Fibroblast of skin of left biceps (primary cell): ENCODE measurements at places on chromosomes 16 and 17.
A peak's percentile ranks its signal among the peaks of the same experiment; 100 is the strongest.

GRCh38 chr16:66198641-66199040 lies 167.8 kb upstream of the CDH5 start:
- no peak for DNase-seq

GRCh38 chr16:58615280-58615679 lies 14.3 kb downstream of the CNOT1 start:
- DNase-seq: no peak

GRCh38 chr17:75319904-75320691 lies 30.9 kb upstream of the SLC25A19 start:
- peak; percentile 40 for DNase-seq

DNA sequence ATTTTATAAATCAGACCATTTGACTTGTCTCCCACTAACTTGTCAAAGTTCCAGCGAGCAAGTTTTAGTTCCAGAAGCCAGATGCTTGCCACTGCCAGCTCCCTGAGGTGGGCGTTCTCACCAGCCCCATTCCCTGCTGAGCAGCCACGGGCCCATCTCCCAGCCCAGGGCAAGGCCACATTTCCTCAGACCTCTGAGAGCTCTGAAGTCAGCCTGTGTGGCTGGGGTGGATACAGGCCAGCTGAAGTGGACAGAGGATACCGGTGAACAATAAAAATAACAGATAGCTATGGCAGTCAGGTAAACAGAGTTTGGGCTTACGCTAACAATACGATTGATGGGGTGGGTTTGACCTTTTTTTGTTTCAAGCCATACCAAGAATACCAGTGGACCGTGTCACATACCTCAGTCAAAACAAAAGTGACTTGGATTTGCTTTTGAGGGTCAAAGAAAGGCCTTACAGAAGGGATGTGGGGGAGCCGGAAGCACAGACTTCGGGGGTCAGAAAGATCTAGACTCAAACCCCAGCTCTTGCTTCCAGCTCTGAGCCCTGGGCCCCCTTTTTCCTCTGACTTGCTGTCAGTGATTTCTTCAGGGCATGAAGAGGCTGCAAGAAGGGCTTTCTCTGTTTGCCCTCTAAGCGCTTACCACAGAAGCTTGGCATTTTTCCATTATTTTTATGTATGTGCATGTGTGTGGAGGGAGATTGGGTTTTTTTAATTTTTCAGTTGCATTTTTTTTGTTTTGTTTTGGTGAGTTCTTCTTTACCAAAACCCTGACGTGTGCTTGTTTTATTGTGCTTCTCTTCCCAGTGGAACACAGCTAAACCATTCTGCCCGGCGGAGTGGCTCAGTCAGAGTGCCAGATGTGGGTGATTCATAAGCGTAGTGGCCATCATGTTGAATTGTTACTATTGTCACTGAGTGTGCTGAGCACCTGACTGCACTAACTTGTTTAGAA lies 109.9 kb downstream of the GNAO1 start:
- peak; percentile 20 for DNase-seq

DNA sequence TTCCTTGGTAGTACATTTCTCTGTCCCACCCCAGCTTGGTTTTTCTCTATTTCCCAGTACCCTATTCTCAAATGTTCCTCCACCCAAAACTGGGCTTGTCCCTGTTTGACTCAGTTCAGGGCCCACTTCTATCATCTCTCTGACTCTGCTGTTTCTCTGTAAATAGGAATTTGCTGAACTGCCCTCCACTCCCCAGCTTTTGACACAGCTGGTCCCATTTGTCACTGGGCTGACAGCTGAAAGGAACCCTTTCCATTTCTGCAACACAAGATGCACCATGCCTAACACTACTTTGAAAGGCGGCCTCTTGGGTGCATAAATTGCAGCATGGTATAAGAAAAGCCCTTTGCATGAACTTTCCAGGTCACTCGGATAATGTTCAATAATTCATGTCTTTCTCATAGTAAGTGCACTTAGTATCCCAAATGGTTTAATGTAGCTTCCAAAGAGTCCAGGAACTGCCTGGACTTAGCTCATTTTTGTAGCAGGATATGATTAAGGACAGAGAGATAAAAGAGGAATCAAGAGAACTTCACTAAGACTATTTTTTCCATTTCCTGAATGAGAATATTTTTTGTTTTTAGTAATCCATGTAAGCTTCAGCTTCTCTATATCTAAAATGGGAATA lies 256.7 kb downstream of the CDH11 start:
- no peak for DNase-seq

- no peak for DNase-seq
Observed at GRCh38 chr16:80029381-80029630, 428.8 kb upstream of the MAF start.

DNA sequence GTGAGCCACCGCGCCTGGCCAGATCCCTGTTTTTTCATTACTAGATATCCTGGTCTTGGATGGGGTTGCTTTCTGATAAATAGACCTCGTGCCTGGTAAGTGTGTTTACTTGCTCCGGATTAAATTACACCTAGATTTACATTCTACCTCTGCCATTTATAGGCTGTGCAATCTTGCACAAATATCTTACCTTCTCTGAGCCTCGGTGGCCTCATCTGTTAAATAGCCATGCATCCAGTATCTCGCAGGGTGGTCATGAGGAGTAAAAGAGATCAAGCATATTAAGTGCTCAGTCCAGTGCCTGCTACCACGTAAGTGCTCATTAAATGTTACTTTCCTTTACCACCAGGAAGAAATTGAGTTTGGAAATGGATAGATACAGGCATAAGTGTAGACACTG lies 98.4 kb downstream of the BMERB1 start:
- no peak for DNase-seq

- DNase-seq: no peak
Observed at GRCh38 chr16:1918351-1919326, at the start of gene HS3ST6. Gene HS3ST6, minus strand, starts transcription at chr16:1918415. Its CDS starts 92 bp downstream, at chr16:1918323.

GRCh38 chr16:2520097-2520783 lies at the start of gene AMDHD2:
Gene AMDHD2, plus strand, starts transcription at chr16:2520371. Its CDS starts 88 bp downstream, at chr16:2520459.
- peak; percentile 65 for DNase-seq

DNA sequence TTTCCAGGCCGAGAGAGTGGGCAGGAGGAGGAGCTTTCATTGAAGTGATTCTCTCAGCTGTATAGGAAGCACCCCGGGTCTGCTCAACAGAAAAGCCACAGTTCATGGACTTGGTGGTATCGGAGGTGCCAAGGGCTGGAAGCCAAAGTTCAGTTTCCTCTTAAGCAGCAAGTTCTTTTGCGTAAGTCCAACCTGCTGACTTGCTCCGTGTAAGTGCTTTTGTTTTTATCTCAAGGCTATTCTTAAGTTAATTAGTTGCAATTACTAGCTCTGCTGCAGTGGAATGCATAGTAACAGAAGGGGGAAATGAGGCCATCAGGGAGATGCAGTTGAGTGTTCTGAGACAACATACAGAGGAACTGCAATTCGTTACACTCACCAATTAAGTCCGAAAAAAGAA lies 44.6 kb downstream of the SMIM36 start:
- no peak for DNase-seq

DNA sequence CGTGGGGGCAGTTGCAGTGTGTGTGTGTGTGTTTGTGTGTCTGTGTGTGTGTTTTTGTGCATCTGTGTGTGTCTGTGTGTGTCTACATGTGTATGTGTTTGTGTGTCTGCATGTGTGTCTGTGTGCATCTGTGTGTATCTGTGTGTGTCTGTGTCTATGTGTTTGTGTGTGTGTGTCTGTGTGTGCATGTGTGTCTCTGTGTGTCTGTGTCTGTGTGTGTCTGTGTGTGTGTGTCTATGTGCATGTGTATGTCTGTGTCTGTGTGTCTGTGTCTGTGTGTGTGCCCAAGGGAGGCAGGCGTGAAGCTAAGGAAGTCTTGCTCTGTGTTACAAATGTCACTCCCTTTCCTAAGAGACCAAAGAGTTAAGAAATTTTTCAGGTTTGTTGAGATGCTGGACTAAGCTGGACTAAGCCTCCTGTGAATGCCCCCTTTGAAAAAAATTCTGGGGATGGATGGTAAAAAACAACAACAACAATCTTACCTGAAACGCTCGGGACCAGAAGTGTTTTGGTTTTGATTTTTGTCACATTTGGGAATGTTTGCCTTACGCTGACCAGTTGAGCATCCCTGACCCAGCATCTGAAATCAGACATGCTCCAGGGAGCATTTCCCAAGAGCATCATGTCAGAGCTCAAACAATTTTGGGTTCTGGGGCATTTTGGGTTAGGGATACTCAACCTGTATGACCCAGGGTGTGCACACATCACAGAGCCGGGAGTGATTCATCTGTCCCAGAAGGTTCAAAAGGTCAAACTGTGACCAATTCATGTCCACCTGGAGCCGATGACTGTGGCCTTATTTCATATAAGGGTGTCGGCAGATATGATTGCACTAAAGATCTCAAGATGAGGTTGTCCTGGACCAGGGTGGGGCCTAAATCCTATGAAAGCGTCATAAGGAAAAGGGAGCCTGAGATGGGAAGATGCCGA lies 48.6 kb upstream of the ZNF469 start:
- no peak for DNase-seq

DNA sequence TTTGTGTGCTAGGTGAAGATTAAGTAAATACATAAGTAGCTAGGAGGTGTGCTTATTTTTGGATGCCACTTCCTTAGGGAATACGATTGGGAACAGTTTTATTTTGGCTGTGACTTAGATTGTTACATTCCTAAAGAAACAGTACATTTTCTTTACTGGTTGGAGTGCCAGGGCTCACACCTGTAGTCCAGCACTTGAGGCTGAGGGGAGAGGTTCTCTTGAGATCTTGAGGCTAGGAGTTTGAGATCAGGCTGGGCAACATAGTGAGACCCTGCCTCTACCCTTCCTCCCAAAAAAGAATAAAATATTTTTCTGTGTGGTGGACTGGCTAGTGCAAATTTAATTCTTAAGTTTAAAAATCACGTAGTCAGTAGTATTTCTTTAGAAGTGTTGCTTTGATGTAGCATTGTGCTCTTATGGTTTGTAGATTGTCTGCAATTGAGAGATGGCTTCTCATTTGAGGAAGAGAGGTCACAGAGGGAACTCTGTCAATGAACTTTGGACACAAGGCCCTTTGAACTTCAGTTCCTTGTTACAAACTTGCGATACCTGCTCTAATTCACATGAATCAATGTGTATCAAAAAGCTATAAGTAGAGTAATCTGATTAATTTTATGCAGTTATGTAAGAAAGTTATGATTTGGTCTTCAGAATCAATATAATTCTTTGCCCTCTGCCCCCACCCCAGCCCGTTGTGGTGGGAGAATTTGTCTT lies 7.1 kb downstream of the HAPSTR1 start:
- DNase-seq: no peak

DNA sequence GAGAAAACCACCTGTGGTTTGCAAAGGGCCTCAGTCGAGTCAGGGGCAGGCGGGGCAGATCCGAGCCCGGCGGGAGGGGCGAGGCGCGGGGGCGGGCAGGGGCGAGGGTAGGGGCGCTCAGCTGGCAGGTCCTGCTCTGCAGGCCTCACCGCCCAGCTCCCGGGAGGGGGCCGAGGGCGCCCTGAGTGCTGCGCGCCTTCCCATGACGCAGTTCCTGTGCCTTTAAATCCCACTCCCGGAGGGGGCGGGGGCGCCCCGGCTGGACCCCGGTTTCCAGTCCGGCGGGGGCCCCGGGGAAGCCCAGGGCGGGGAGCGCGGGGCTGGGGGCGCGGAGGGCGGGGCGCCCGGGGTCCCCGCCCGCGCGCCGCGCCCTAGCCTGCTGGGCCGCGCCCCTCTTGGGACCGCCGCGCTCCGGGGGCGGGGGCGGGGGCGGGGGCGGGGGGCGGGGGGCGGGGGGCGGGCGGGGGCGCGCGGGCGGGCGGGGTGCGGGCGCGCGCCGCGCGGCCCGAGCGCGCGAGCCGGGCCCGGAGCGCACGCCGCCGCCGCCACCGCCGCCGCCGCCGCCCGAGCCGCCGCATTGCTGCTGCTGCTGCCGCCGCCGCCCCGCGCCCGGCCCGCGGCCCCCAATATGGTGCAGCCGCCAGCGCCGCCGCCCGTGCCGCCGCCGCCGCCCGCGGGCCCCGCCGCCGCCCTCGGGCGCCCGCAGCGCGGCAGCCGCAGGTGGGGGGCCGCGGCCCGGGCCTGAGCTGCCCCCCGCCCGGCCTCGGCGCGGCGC lies at the start of gene JPH3:
TSS of gene JPH3 (plus strand) at position 508 of the 775 bp plus-strand sequence. CDS start 639 bp downstream, outside the sequence.
- no peak for DNase-seq

DNA sequence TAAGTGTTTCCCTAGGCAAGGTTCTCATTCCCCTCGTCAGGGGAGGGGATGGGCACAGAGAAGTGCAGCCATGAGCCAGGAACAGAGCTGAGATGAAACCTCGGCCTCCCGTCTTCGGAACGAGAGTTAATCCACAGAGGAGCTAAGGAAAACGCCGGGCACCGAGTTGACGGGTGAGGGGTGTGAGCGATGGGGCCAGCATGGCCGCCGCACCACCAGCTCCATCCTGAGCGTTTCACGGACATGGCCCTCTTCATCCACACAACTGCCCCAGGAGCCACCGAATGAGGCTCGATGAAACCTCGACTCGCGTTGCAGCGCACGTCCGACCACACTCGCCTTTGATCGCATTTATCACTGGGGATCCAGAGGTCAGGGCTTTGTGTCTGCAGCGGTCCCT lies 21.5 kb downstream of the CA5A start:
- DNase-seq: no peak

GRCh38 chr17:77423589-77424451 lies 283.1 kb downstream of the SEC14L1 start:
- DNase-seq: peak; percentile 81

GRCh38 chr17:40327244-40327729 lies 18.3 kb downstream of the RARA start:
- no peak for DNase-seq

DNA sequence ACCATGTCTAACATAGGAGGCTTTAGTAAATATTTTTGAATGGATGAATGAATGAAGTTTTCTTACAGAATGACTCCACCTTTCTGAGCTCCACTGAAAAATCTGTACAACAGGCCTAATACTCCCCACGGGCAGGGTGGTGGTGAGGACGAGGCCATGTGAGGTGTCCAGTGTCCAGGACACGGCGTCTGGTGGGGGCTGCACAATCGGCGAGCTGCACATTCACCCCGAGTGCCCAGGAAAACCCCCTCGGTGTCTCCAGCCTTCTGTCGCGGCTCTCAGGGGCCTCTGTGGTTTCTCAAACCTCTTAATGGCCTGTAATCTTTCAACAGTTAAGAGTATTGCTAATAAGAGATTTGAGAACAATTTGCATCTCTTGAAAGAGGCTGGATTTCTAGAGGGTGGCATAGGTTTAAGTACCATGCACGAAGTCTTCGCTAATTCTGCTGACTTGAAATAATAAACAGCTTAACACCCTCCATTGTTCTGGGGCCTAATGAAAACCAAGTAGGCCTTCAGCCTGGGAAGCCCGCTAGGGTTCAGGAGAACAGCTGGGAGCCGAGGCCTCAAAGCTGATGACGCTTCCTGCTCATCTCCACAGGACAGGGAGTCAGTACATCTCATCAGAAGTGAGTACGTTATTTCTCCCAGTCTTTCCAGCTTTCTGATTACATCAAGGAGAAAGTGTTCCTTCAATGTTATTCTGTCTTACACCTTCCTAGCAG lies 304.6 kb upstream of the FOXF1 start:
- no peak for DNase-seq

DNA sequence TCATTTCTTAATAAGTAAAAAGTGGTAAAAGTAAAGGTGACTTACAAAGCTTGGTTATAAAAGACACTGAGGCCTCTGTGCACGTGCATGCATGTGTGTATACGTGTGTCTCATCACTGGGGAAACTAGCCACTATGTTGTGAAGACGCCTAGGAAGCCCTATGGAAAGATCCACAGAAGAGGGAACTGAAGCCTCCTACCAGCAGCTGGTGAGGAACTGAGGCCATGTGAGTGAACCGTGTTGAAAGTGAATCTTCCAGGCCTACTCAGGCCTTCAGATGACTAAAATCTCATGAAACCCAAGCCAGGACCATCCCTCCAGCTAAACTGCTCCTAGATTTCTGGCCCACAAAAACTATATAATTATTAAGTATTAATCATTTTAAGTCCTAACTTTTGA lies 23.7 kb downstream of the PHLPP2 start:
- DNase-seq: no peak

- DNase-seq: no peak
Observed at GRCh38 chr17:82272495-82273326, 789 bp downstream of the CSNK1D start.
